CD4-positive, alpha-beta T cell treated with Interleukin-17A for 1 hour (primary cell): ENCODE measurements at places on chromosomes 2 and 18.

GRCh38 chr18:13550418-13551304 is 175.7 kb downstream of the FAM210A start:
- no peak for DNase-seq

- DNase-seq: no peak
Observed at GRCh38 chr2:77579076-77579769, 57.0 kb upstream of the LRRTM4 start.

DNA sequence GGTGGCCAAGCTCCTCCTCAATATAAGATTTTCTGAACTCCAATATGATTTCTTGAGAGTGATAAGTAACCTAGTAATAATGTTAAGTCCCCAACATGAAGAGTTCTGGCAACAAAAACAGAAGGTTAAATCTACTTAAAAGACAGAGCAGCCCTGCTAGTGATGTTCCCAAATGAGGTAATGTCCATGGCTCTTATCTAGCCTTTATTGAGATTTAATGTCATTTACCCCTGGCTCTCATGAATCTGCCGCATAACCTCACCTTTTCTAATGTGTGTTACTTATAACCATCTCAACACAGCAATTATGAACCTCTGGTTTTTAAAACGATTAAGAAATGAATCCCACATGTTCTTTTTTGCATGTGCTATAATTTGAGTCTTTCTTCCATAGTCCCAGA is 167.5 kb upstream of the ZFP36L2 start:
- no peak for DNase-seq

DNA sequence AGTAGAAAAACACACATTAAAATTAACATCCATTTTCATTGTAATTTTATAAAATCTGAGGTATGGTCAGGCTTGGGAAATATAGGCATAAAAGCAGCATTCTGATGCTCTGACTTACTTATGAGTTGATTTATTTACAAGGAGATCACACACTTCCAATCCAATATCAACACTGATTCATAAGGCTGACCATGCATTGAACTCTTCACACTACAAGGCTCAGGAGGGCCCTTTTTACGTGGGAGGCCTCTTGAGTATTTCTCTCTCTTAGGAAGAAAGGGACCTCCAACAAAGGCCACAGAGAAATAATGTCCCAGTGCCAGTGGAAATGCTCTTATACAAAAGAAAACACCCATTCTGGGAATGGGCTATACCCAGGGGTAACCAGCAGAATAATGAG is 222.8 kb downstream of the NAPG start:
- DNase-seq: no peak

- DNase-seq: no peak
Observed at GRCh38 chr2:42848726-42849290, 56.4 kb upstream of the HAAO start.

DNA sequence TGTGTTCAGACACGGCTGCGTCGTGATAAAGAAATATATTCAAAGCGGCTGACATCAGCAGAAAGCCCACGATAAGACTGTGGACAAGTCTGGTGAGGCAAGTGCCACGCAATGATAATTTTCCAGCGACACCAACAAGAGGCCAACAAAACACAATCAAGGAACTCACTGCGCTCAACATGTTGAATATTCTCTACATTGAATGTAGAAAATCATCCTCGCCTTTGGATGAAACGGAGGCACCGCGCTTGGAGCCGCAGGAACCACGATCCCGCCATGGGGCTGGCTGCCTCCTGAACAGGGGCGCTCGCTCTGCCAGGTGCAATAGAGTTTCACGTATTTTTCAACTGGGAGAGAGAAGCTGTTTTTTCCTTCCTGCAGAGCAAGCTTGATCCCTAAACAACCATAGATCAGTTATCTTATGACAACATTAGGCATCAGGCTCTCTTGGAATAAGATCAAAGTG is 220.3 kb downstream of the ATAD2B start:
- DNase-seq: no peak

DNA sequence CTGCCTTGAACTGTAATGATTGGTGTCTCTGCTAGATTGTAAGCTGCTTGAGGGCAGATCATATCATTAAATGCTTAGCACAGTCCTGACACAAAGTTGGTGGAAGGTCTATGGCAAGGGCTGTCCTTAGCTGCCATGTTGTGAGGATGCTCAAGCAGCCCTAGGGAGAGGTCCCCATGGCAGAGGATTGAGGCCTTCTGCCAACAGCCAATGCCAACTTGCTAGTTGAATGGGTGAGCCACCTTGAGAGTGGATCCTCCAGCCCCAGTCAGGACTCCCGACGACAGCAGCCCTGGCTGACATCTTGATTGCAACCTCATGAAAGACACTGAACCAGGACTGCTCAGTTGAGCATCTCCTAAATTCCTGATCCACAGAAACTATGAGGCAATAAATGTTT is 115.3 kb upstream of the SMAD2 start:
- no peak for DNase-seq

DNA sequence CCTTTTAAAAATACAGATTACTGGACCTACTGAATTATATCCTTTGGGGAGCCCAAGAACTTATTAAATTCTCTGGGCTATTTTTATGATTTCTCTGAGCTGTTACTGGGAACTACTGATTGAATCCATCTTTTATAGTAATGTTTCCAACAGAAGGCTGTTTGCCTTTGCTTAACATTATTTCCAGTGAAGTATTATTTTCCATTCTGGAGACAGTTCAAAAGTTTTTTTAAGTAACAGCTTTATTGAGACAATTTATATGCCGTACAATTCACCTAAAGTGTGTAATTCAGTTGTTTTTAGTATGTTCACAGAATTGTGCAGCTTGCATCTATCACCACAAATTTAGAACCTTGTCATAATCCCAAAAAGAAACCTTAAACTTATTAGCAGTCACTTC is 100.6 kb downstream of the BABAM2 start:
- no peak for DNase-seq

DNA sequence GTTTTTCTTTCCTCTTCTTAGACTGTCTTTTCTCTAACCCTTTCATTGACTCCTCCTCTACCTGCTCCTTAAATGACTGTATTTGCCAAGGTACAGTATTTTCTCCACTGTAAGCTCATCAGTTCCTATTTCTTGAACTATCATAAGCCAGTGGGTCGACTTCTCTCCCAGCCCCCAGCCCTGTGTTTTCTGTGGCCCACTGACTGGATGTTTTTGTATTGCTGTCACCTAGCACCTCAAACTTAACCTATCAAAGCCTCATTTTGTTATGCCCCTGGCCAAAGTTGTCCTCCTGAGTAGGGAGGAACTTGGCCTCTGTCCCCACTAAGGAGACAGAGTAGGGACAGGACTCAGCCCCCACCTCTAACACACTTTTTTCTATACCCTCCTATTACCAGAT is 65.4 kb upstream of the CABLES1 start:
- DNase-seq: no peak

DNA sequence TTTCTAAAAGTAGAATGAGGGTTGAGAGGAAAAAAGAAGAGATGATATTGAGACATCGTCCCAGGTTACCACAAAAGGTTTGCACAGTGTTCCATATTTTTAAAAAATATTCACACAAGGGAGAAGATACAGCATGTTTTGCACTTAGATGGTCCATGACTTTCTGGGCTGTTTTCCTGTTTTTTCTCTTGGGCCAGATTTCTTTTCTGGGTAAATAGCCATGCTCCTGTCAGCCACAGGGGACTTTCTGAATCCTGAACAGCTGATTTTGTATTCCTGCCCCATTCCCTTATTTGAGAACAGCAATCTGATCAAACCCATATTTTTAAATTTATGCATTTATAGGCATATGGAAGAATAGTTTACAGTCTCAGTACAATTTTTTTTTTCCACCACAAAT is 185.9 kb upstream of the NRP2 start:
- no peak for DNase-seq

- DNase-seq: no peak
Observed at GRCh38 chr18:43590182-43590903, 313.1 kb upstream of the SYT4 start.

DNA sequence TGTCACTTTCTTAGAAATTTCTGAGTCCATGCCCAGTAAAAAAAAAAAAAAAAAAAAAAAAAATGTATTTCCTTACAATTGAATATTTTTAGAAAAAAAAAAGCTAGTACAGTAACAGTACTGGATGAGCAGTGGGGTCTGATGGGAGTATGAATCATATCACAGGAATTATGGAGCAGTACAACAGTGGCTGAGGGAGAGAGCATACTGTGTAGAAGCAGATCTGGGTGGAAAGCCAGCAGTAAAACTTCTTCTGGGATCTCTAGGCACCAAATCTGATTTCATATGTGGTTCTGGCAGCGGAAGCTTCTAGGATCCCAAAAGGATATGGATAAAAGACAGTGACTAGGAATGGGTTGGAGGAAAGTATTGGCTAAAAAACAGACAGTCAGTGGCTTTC is 414.9 kb upstream of the FSHR start:
- no peak for DNase-seq

- DNase-seq: no peak
Observed at GRCh38 chr18:46502444-46502843, 154.6 kb downstream of the LOXHD1 start.

- DNase-seq: no peak
Observed at GRCh38 chr2:167381349-167381748, 493.1 kb downstream of the XIRP2 start.

GRCh38 chr18:59848002-59848401 is 51.8 kb upstream of the PMAIP1 start:
- no peak for DNase-seq

GRCh38 chr2:20615466-20616241 is 35.2 kb downstream of the HS1BP3 start:
- DNase-seq: no peak

DNA sequence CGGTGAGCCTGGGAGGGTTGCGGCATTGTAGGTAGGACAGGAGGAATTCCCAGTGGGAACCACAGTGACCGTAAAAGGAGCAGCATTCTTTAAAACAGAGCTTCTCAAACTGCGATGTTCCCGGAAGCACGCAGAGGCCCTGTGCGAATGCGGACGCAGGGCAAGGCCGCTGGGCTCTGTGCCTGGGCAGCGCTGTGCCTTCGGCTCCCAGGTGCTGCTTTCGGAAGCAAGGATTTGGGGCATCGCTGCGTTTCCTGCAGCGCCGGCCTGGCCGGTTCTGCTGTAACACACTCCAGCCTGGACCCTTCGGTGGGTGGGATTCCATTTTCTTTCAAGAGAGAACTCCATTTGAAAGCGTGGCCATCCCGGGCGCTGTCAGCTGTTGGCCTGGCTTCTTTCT is 118.6 kb downstream of the PTGR3 start:
- no peak for DNase-seq

- no peak for DNase-seq
Observed at GRCh38 chr2:73217160-73217559, 3.1 kb downstream of the SMYD5 start.

DNA sequence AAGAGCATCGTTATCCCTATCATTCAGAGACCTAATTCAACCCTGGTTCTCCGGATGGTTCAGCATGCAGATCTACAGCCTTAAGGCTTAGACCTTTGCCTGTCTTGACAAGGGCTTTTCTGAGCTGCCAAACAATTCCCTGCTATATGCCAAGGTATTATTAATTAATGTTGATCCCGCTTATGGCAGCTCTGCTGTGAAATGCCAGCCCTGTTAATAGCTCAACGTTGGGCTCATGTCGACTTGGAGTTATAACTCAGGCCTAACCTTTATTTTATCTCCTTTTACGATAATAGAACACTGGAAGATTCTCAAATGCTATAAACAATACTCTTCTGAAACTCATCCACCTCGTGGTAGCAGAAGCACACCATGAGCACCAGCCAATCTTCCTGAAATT is 188.6 kb downstream of the TMEM247 start:
- DNase-seq: no peak

- DNase-seq: no peak
Observed at GRCh38 chr2:56816666-56817065, 632.9 kb downstream of the CCDC85A start.

DNA sequence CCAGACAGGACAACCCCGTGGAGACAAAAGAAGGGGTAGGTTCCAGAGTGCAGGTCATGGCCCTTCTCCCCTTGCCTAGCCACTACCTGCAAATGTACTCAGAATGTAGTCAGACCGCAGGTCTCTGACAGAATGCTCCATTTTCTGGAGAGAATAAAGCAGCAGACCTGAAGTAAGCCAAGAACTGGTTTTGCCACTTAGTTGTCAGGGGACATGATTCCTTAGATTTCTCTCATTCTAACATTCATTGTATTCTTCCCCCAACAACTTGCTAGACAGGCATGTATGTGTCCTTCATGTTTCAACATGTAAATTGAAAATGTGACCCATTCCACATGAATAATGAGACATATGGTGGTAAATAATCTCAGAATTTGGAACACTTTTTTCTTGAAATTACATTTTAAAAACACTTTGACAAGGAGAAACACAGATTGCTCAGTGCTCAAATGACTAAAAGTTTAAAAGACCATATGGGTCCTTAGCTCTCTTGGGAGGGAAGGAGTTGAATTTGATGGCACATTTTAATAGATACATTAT is 142.4 kb downstream of the CCBE1 start:
- DNase-seq: no peak

DNA sequence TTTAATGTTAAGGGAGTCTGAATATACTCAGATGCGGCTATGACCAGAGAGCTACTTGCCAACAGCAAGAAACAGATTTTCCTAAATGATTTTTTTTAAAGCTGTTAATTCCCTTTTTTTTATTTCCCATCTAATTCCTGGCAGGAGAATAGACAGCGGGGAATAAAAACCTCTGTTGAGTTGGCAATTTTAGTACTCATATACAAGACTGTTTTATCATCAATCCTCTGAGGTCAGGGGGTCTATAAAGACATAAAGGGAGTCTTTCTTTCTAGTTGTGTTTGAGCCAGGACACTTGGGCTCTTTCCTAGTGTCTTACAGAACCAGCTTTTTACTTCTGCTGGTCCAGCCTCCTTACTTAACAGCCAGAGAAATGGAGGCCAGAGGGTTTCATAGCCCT is 29.4 kb downstream of the MAIP1 start:
- no peak for DNase-seq
